ENCODE measurements at places on chromosomes 1 and 21.
A peak's percentile ranks its signal among the peaks of the same experiment; 100 is the strongest.

DNA sequence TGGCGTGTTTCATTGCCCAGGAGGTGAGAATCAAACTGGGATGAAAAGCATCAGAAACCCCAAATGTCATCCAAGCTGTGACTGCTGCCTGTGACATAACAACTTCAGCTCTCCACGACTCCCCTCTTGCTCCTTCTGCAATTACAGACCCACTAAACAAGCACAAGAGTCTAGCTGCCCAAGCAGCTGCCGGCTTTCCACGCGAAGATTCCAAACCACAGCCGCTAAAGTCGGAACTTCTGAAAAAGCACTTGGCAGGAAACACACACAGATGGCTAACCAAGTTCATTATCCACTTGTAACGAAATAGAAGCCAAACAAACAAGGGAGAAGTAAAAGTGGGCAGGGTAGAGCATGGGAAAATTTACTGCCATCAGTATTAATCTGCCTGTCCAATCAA is 198.1 kb downstream of the SLC35F3 start:
- no peak for DNase-seq

DNA sequence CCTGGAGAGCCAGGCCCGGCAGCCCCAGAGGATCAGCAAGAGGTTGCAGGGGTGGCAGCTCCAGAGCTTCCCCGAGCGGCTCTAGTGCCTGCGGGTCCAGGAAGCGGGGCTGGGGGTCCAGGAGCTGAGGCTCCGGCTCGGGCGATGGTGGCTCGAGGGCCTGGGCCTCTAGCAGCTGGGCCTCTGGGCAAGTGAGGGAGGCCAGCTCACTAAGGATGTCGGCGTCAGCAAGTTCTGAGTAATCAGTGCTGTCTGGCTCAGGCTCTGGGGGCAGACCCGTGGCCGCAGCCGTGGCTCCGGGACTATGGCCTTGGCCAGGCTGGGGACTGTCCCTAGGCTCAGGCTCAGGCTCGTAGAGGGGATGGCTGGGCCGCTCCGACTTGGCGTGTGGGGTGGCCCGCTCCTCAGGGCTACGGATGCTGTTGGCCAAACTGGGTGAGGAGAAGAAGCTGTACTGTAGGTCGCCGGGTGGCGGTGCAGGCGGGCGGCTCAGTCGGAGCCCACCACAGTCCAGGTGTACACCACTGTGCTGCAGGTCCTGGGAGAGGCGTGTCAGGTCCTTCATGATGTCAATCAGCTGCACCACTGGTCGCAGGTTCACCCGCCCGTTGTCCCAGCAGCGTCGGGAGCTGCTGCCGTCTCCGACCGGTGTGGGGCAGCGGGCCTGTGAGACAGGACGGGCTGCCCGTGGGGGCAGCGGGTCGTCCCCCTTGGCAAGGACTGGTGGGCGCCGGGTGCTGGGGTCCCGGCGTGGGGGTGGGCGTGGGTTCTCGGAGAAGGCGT is 52.6 kb downstream of the AHDC1 start:
- no peak for DNase-seq

DNA sequence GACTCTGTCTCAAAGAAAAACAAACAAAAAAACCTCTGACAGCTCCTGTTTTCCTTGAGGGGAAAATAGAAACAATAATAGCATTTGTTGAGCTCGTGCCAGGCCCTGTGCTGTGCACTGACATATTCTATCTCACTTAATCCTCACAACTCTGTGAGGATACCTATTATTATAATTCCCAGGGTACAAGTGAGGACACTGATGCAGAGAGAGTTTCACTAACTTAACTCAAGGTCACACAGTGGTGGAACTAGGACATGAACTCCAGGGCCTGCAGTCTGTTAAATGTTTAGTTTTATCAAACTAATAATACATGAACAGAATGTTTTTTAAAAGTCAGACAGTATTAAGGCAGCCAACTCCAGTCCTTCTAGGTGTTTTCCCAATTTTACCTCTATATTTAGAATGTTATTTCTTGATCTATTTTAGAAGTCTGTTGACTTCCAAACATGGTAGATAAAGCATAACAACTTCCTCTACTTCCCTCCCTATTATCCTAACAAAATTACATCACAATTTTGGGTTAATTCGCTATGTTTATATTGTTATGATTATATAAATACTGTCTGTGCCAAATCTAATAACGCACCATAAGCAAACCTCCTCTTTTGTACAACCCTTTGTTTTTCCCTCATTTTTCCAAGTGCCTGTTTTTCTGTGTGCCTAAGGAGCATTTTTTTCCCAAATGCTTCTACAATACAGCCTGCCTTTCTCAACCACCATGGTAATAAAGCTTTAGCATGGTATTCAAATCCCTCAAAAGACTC is 4.9 kb downstream of the FNDC5 start:
- no peak for DNase-seq

DNA sequence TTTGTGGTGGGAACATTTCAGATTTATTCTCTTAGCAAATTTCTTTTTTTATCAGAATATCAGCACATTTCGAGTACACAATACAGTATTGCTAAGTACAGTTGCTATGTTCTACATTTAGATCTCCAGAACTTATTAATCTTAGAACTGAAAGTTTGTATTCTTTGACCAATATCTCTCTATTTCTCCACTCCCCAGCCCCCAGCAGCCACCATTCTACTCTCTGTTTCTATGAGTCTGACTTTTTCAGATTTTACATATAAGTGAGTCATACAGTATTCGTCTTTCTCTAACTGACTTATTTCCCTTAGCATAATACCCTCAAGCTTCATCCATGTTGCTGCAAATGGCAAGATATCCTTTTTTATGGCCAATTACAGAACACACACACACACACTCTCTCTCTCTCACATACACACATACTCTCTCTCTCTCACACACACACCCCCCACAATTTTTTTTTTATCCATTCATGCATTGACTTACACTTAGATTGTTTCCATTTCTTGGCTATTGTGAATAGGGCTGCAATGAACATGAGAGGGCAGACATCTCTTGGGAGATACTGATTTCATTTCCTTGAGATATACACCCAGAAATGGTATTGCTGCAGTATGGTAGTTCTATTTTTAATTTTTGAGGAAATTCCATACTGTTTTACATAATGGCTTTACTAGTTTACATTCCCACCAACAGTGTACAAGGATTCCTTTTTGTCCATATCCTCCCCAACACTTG is 15.7 kb downstream of the RPTN start:
- DNase-seq = no peak

GRCh38 chr1:82366689-82367088 is 566.0 kb downstream of the ADGRL2 start:
- DNase-seq = no peak

- DNase-seq = no peak
Measured at GRCh38 chr21:43808367-43808766, 19.0 kb downstream of the RRP1 start.

GRCh38 chr1:200033511-200034261 is 6.2 kb downstream of the NR5A2 start:
- DNase-seq = no peak

DNA sequence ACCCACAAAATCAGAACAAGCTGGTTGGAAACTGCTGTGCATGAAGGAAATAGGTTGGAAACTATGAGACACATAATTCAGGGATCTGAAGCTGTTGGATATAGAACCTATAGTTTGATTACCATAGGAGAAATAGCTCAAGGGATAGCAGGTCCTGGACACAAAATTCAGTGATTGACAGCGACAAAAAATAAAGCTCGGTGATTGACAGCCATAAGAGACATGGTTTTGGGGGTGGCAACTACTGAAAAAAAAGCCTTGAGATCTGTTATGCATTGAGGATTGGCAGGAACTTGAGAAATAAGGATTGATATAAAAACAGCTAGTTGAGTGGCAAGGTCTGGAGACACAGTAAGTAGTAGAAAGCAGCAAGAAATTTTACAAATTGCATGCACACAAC is at the start of gene KRTAP25-1:
TSS of gene KRTAP25-1 (minus strand) at position 300 of the 400 bp plus-strand sequence. CDS start at position 276, 24 bp downstream.
- DNase-seq = no peak

DNA sequence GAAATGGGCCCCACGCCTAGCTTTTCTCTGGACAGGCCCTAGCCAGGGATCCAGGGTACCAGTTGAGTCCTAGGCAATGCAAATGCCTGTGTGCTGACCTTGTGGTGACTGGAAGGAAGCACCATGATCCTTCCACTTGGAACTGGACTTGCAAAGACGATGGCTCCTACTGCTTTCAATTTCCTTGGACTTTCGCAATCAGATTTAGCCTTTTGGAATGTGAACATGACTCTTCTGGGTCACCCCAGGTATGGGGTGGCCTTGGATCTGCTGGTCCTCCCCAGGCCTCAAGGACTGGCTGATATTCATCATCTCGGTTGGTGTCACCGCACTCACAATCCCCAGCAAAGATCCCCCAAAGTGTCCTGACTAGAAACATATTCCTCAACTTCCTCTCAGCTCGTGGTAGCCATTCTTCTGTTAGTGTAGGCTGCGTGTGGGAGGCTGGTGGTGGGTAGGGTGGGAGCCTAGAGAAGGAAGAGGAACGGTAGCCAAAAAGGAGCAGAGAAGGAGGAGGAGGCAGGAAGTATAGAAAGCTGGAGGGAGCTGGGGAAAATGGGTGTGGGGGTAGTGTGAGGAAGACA is 130.5 kb downstream of the PPIAL4G start:
- DNase-seq = no peak

- no peak for DNase-seq
Measured at GRCh38 chr1:219659005-219659600, 46.2 kb upstream of the ZC3H11B start.

- DNase-seq = no peak
Measured at GRCh38 chr1:69967245-69967766, 238.1 kb downstream of the LRRC40 start.

DNA sequence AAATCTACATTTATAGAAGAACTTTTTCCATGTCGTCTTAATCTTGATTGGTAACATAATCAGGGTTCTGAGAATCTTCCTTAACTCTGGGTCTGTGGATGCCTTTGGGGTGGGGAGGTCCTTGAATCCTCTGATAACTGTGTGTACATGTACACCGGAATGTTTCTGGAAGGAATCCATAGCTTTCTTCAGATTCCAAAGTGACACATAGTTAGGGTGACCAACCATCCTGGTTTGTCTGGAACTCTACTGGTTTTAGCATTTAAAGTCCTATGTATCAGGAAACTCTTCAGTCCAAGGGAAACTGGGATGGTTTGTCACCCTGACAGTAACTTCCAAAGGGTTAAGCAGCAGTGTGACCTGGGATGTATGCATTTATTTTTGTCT is 16.8 kb downstream of the STRIP1 start:
- no peak for DNase-seq

DNA sequence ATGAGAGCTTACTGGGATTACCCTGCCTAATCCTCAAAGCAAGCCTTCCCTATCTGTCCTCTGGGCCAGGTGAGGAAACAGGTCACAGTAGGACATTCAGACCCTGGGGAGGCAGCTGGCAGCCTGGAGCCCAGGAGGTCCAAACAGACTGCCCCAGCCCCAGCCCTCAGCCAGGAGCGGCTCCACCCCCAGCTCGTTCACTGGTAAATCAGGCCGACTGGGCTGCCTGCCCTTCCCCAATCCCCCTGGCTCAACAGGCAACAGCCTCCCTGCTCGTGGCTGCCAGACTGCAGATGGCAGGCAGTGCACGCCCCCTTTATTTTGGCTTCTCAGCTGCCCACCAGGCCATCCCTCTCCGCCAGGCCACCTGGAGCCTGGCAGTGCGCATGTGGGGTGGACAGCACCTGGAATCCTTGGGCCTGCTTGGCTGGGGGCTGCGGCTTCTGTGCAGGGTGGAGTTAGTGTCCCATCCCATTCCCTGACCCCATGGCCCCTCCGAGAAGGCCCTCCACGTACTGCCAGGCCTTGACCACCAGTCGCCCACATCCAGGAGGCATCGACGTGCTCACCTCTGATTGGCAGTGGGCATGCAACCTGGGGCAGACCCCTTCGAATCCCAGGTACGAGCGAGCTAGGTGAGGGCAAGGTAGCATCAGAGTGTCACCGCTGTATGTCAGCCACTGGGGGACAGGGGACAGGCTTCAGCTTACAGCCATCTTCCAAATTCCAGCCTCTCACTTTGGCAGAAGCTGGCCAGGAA is 11.2 kb upstream of the ZNF670 start:
- DNase-seq = no peak

- no peak for DNase-seq
Measured at GRCh38 chr1:119285482-119285881, 83.1 kb upstream of the HAO2 start.

GRCh38 chr21:44734026-44734745 is 22.8 kb upstream of the TSPEAR start:
- DNase-seq = no peak

- DNase-seq = no peak
Measured at GRCh38 chr1:227903614-227904501, 43.9 kb downstream of the WNT9A start.

DNA sequence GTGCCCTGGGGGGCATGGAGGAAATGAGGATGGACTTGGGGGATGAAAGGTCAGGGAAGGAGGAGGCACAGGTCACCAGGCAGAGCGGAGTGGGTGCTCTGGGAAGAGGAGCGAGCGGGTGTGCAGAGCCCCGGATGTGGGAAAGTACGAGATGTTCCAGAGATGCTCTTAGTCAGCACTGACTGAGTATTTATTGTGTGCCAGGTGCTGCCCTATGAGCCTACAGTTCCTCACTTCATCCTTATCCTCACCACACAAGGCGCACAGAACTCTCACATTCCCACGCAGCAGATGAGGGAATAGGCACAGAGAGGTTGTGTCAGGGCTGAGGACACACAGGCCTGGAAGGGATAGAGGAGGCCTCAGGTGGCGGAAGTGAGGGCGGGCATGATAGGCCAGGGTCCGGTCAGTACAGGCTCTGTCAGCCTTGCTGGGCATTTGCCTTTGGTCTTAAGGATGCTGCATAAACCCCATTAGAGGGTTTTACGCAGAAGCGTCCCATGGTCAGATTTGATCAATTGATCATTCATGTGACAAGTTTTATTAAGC is 77.3 kb downstream of the ARHGEF10L start:
- DNase-seq = no peak

- DNase-seq = no peak
Measured at GRCh38 chr1:163450986-163451385, 129.2 kb downstream of the NUF2 start.

GRCh38 chr1:24946861-24947658 is 17.0 kb upstream of the RUNX3 start:
- DNase-seq = peak; percentile 68

DNA sequence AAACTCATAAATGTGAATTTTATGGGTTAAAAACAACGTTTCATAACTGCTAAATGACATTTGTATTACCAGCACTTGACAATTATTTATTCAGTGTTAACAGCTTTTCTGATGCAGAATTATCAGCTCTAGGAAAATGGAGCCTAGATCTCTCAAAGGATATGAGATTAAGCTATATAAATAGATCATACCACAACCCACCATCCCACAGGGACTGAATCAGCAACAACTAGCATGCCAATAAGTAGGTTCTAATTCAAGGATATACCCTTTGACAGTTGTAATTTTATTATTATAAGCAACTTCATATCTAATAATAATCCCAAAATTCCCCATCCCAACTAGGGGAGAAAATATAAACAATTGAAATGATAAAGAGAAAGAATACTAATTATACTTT is 275.4 kb upstream of the RGS18 start:
- DNase-seq = no peak

DNA sequence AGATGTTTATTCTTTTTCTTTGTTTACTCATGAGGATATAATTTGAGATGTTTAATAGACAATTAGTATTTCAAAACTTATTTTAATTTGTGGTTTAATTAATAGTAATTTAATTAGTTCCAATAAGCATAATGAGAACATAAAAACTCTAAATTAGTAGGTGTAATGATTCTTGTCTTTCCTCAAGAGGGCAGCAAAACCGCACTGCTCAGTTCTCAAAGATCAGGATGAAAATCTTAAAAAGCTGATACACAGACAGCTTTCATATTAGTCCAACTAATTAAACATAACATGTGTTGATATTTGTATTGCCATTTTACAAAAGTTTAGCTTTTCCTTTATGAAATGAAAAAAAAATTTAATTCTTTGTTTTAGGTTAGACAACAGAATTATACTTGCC is 106.7 kb upstream of the C21orf91 start:
- DNase-seq = peak; percentile 20
